Activated CD4-positive, alpha-beta T cell treated with anti-CD3 and anti-CD28 coated beads for 1 hour (primary cell): ENCODE measurements at places on chromosomes 12 and 14.

DNA sequence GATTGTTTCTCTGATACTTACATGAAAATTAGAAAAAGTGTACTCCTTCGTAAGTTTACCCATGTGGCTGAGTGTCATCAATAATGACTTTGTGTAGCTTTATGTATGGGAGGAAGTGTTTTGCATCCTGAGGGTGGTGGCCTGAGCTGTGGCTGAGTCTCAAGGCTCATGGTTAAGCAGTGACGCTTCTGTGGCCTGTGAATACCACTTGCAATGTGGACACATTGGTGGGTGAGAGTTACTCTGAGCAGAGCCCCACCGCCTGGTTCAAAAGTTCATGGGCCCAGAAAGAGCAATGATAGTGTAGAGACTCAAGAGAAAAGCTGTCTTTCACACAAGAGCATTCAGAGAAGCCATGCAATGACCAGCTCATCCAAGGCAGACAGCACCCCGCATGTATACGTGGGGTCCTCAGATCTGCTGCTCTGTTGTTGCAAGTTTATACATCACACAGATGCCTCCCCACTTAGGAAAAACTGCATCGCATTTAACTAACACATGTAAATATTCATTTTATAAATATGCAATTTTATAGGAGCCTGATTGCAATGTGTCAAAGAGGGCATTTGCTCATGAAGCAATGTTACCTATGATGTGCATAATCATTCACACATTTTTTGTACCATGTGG is 55.1 kb upstream of the FRMD6 start:
- no peak for DNase-seq

- DNase-seq = no peak
Observed at GRCh38 chr12:109087250-109087649, 6.0 kb downstream of the ALKBH2 start.

DNA sequence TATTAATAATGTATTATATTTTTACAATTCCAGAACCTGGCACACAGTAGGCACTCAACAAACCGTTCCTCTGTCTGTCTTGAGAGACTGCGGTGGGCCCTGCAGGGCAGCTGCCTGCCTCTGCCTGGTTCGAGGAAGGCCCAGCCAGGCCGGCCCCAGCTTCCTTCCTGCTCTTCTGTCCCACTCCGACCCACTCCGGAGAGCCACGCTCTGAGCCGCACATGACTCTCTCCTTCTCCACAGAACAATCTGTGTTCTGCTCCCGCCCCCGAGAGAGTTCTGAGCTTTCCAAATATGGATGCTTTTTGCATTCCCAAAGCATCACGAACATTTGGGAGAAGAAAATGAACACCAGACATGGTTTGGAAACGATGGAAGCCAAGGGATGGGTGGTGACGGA is 57.3 kb downstream of the TTC7B start:
- DNase-seq = no peak

- no peak for DNase-seq
Observed at GRCh38 chr12:113900716-113901115, 65.4 kb downstream of the RBM19 start.

- peak; percentile 14 for DNase-seq
Observed at GRCh38 chr14:58638231-58639197, 752 bp downstream of the DACT1 start.

DNA sequence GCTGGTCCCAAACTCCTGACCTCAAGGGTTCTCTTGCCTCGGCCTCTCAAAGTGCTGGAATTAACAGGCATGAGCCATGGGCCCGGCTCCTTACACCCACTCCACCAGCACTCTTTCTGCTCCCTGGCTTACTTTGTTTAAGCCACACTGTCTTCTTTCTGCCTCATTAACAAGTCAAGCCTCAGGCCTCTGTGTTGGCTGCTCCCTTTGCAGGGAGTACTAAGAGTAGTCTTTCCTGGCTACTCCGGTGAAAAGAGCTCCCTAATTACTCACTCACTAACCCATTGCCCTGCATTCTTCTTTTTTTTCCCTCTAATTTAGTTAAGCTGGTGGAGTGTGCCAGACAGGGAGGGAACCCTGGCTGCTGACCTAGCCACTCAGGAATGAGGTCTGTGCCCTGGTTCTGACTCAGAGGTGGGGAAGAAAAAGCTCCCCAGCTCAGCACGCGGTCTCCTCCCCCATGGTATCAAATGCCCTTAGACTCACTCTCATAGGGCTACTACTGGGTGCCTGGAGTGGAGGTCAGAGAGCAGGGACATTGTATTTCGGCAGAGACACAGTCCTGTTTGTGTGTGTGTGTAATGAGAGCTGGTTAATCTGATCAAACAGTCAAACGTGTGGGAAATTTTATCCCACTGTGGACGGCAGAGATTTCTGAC is 19.8 kb downstream of the GALNT6 start:
- DNase-seq = no peak

- DNase-seq = no peak
Observed at GRCh38 chr14:51095854-51096823, 1.2 kb upstream of the TRIM9 start.

DNA sequence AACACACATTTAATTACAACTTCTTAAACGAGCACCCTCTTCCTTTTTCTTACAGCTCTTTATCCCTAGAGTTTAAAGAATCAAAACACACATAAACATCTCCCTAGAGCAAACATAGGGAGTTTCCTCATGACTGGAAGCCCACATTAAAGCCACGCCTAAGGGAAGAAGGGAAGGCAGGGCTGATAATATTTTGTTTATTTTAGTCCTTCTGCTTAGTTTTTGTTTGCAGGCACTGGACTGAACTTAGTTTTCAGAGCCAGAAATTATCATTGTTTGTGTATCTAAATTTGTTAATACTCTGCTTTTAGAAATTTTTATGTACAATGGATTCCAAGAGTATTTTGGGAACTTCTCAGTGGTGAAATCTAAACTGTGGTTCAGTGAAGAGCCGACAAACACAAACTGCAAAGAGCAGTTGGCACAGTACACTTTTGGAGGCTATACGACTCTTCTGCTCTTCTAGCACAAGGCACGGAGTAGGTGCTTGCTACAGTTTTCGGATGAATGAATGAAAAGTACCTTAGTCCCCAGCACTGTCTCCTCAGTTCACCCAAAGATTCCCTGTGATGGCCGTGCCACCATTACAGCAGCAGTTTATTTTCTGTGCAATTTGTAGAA is 17.6 kb upstream of the AMIGO2 start:
- DNase-seq = no peak

DNA sequence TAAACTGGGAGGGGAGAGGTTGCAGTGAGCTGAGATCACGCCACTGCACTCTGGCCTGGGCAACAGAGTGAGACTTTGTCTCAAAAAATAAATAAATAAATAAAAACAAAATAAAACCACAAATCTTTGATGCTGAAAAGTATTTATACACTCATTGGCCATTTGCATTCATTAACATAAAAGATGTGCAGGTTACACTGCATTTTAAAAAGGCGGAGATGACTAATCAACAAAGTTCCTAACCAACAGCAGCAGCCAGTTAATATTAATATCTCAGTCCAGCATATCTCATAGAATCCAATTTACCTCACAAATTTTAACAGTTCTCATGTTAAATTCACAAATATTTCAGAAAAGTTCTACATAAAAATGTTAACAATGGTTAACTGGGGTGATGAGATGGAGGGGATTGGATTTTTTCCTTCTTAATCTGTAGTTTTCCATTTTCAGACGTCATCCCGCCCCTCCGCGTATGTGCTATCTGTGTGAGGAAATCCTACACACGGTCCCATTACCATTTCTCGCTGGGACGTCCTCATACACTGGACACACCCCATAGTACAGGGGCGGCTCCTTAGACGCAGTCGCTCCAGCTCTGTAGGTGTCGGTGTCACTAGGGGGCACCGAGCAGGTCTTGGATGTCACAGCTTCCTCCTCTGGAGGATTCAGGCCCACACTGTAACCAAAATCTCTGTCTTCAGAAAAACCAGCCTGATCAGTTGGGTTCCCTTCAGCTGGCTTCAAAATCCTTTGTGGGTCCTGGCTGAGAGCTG is 7.3 kb downstream of the ANKLE2 start:
- no peak for DNase-seq

GRCh38 chr14:23483236-23483854 is 13.8 kb downstream of the NGDN start:
- no peak for DNase-seq

- no peak for DNase-seq
Observed at GRCh38 chr14:58779376-58779775, 141.6 kb downstream of the DACT1 start.

- DNase-seq = no peak
Observed at GRCh38 chr14:89485264-89485663, 68.2 kb upstream of the FOXN3 start.

DNA sequence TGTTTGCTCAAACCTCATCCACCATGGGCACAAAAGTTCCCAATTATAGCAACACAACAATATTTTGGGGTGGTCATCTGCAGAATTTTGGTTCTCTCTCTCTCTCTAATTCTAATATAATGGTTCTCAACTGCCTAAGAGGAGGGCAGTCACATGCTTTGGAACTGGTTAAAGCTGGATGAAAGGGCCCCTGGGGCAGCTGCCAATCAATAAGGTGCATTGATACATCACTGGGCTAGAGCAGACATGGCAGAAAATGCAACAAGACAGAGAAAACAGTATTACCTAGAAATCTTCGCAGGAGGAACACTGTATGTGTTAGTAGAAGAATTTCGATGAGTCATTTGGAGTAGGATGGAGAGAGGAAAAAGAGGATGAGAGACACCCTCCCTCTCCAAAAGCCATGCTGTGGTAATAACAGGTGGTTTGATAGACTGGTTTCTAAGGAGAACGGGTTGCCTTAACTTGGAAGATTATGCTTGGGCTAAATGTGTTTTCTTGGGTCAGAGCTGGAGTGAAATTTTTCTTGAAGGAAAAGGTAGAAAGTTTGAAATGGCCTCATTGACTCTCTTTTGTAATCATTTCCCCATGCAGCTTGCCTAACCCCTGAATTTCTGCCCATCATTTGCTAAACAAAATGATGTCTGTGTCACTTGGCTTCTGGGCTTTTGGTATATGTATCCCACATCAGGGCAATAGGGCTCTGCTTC is 67.1 kb upstream of the HIF1A start:
- DNase-seq = no peak

DNA sequence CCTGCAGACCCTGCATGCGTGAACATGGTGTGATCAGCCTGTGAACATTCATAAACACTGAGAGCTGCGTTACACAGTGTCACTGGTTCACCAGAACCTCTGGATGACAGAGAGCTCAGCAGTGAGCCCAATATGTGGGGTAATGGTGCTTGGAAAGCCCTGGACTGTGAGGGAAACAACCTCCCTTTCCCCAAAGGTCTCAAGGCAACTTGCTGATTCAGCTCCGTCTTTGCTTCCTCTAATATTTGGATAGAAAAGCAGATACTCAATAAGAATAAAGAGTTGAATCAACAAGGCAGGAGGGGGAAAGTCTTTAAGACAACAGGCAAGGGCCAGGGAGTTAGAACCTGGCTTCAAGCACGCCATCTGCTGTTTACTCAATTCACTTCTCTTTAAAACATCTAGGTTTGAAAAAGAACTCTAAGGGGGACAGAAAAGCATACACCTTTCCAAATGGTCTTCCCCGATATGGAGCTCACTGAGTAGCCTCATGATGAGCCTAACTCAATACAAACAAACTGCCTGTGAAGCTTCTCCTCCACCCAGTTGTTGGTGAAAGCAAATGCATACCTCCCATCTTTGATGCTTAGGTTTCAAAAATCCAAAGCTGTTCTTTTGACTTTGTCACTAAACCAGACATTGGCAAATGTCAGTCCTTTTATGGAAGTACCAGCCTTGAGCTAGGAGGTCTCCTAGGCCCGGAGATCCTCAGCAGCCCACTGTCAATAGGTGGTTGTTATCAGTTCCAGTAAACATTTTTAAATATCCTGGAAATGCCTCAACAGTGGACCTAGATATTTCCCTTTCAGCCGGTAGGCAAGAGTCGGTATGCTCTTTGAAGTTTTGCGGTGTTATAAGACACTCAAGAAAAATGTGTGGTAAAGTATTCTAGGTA is 76.1 kb downstream of the SAMD4A start:
- no peak for DNase-seq

- DNase-seq = no peak
Observed at GRCh38 chr12:32586390-32586789, 92.7 kb upstream of the DNM1L start.

DNA sequence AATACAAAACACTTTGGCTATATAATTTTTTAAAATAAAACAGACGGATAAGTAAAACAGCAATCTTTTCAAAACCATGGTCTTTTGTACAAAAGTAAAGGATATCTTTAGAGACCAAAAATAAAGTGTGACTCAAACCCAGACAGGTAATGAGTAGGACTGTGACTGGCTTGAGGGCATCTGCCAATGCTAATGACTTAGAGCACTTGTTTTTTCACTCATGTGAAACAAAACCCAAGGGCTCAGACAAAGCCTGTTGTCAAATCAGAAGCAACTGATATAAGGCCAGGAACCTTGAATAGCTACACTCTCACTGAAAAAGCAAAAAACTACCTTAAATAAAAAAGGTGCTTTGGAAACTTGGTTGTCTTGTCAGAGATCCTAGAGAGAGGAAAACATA is 357.4 kb downstream of the TMEM117 start:
- no peak for DNase-seq

DNA sequence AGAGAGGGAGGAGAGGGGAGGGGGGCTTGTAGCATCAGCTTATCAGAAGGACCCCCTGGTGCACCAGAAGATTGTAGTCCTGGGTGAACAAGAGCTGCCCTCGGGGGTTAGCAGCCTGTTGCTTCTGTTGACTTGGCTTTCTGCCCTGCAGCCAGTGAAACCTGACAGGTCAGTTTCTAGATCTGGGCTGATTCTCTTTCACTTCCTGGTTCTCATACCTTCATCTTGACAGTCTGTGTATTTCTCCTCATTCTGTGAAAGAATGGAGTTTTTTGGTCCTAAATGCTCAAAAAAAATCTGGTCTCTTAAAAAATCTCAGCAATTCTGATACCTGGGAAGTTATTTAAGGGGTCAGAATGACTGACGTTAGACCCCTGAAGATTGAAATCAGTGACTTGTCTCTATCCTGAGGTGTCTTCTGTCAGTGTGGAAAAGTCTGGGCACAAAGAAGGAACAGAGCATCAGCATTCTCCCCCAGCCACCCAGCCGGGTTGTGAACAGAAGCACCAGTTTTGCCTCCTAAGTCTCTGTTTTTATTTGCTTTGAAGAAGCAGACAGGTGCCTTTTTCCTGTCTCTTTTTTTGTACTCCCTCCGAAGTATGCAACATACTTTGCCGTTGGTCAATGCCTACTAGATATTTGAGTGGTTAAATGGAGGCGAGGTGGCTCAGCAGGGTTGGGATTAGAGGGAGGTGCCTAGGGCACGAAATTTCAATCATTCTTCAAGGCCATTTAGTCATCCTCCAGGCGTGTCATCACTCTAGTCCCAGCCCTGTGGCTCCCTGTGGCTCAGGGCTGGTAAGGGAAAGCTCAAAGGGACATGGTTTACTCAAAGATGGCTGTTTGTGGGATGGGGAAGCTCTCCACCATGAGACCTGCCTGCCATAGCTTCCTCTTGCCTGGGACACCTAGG is 24.0 kb downstream of the TTC9 start:
- DNase-seq = no peak

- DNase-seq = no peak
Observed at GRCh38 chr12:27186022-27186839, 57.9 kb upstream of the STK38L start.

- DNase-seq = no peak
Observed at GRCh38 chr12:93205361-93205760, 172.4 kb upstream of the NUDT4 start.
